Temporal lobe (tissue), 4 donors: ENCODE measurements at places on chromosomes 1 and 21. TPM values are rescaled to one million over a fixed set of nuclear protein-coding genes. Genes with fewer than 3 reads are reported as not detected.

Gene TEX38
- total RNA-seq: not detected

Gene OR2T2
- not detected for total RNA-seq

Gene ERICH3
- total RNA-seq: 15.0 TPM

Gene HES2
- not detected for total RNA-seq

Gene CTH
- 4.2 TPM for total RNA-seq

Gene TMEM81
- 2.0 TPM for total RNA-seq

Gene JMJD4
- 10.3 TPM for total RNA-seq

Gene NKAIN1
- 27.0 TPM for total RNA-seq

Gene THEM5
- total RNA-seq: not detected

Gene SOX13
- total RNA-seq: 2.2 TPM

Gene FMN2
- total RNA-seq: 64.4 TPM

Gene S100A5
- not detected for total RNA-seq

Gene LRRC39
- 4.4 TPM for total RNA-seq

Gene FAM76A
- 7.9 TPM for total RNA-seq

Gene CLDN17
- total RNA-seq: not detected

Gene DNAI4
- total RNA-seq: 9.6 TPM

Gene AQP10
- not detected for total RNA-seq

Gene ANGPTL1
- total RNA-seq: 4.7 TPM

Gene CCDC18
- total RNA-seq: 6.4 TPM

Gene ITGB2
- 3.4 TPM for total RNA-seq

Gene FABP3
- total RNA-seq: 88.0 TPM

Gene VWA5B1
- total RNA-seq: under 0.01 TPM

Gene SERBP1
- 136 TPM for total RNA-seq

Gene PPFIA4
- total RNA-seq: 12.3 TPM

Gene FCAMR
- total RNA-seq: not detected

Gene CFAP107
- total RNA-seq: not detected

Gene LRRC3
- total RNA-seq: 5.7 TPM

Gene PTPRF
- 60.7 TPM for total RNA-seq

Gene SRP9
- total RNA-seq: 274 TPM

Gene CCDC27
- not detected for total RNA-seq

Gene IL24
- not detected for total RNA-seq

Gene TSPEAR
- not detected for total RNA-seq

Gene OR6K3
- total RNA-seq: not detected

Gene CDC73
- 31.7 TPM for total RNA-seq

Gene RAB13
- 6.6 TPM for total RNA-seq

Gene RXFP4
- total RNA-seq: not detected

Gene APCS
- not detected for total RNA-seq

Gene CCDC181
- 5.2 TPM for total RNA-seq

Gene FMOD
- total RNA-seq: 2.2 TPM

Gene OPRD1
- 0.25 TPM for total RNA-seq

Gene OTUD3
- 7.9 TPM for total RNA-seq
